Esophagus muscularis mucosa (tissue), 4 donors: ENCODE measurements at places on chromosomes 2 and 18. TPM values are rescaled to one million over a fixed set of nuclear protein-coding genes. Genes with fewer than 3 reads are reported as not detected.

DNA sequence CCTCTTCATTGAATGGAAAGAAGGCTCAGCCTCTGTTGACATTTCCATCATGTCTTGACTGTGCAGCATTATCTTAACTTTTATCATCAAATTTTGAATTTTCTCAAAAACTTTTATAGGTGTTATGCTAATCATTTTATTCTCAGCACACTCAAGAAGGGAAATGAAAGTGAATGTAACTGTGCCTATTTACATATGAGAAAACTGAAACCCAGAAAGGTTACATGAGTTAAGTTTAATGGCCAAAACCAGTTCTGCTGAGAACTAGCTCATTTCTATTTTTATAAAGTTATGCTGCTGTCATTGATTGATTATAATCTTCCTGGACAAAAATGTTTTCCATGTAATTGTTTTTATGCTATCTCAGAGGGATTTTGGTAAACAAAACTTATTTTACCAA is 618.8 kb upstream of the NRXN1 start:
- DNase-seq: no peak

- no peak for DNase-seq
Observed at GRCh38 chr2:20050104-20050645, 1.3 kb downstream of the LAPTM4A start.

DNA sequence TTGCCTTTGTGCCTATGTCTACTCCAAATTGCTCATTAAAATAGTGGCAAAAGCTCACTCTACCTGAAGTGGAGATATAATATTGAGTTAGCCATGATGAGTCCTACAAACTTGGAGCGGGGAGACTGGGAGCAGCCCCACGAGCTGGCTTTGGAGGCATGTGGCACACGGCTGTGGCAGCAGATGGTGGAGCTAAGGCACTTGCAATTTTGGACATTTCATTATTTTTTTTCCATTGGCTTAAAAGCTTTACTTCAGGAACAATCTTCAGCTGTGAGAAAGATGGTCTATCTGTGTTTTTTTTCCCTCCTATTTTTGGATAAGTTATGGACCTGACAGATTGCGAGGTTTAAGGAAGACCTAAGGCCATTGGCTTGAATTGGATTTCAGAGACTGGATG is 578.3 kb downstream of the CMPK2 start:
- no peak for DNase-seq

GRCh38 chr2:212618636-212619035 is 80.0 kb upstream of the ERBB4 start:
- DNase-seq: no peak

DNA sequence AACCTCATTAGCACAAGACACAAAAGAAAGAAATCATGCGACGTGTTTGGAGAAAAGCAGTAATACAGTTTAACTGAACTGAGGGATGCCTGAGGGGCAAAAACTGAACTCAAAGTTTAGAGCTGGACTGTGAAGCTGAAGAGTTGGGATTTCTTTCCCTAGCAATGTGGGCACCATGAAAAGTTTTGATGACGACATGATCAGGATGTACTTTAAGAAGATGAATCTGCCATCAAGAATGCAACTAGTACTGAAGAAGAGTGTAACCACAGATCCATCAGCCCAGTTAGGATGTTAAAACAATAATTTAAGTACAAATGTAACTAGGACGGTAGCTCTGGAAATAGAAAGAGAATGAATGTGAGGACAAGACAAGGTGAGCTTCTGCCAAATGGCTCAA is 196.2 kb downstream of the VWC2L start:
- DNase-seq: no peak

GRCh38 chr18:9716780-9717563 is 8.9 kb downstream of the RAB31 start:
- DNase-seq: no peak

- no peak for DNase-seq
Observed at GRCh38 chr18:44213293-44213692, 467.4 kb upstream of the SETBP1 start.

GRCh38 chr18:69172046-69172445 is 228.6 kb upstream of the DOK6 start:
- no peak for DNase-seq

GRCh38 chr2:210598219-210598618 is 41.8 kb downstream of the CPS1 start:
- DNase-seq: no peak

GRCh38 chr2:232368311-232368731 is 10.2 kb upstream of the ALPP start:
- DNase-seq: no peak

DNA sequence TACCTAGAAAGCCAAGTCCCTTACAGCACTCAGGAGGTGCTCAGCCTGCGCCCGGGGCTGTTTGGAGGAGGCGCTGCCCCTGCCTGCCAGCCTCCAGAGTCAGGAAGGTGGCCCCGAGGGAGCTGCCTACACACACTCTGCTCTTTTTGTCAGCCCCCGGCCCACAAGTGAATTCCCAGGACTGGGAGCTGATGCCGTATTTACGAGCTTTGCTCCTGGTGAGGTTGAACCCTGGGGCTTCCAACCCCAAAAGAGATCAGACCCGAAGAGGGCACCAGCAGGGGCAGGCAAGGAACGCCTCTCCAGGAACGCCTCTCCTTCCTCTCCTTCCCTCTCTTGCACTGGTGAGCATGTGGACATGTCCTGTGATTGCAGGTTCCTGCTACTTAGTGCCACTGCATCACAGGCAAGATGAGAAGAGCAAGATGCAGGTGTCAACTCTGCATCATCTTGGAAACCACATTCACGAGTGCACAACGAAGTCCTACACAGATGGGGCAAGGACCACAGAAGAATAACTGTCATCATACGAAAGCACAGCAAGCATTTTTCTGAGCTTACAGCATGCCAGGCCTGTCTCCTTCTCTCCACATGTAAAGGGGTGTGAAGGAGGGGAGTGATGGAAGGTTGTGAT is 126.7 kb downstream of the NDUFA10 start:
- DNase-seq: no peak

GRCh38 chr18:35875566-35875965 is 96.9 kb upstream of the RMP24 start:
- no peak for DNase-seq

ACMSD gene
- total RNA-seq: not detected

ST6GAL2 gene
- total RNA-seq: 3.6 TPM

CPO gene
- 0.32 TPM for total RNA-seq

FBXO15 gene
- 0.33 TPM for total RNA-seq

DSC3 gene
- under 0.01 TPM for total RNA-seq

ITGAV gene
- total RNA-seq: 98.4 TPM

ECEL1 gene
- total RNA-seq: 1.6 TPM

XRCC5 gene
- 149 TPM for total RNA-seq
